LoVo (cell line): ENCODE measurements at places on chromosomes 16 and 17.

DNA sequence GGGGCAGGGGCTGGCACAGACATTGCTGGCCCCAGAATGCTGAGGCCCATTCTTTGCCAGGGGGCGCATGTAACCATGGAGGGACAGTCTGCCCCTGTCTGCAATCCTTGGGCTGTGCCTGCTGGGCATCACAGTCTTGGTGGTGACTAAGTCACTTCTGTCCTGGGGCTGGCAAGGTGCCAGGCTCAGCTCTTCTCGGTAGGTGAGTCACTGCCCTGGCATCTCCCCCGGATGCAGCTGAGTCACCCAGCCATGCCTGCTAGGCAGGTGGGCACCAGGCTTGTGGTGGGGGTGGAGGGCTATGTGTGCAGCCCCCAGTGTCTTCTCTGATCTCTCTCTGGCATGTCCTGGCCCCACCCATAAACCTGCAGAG is 5.6 kb downstream of the RARA start:
- DNase-seq = peak; percentile 98

GRCh38 chr16:48852951-48853350 is 243.0 kb upstream of the N4BP1 start:
- no peak for DNase-seq

GRCh38 chr16:55500530-55501011 is 8.3 kb upstream of the LPCAT2 start:
- DNase-seq = no peak

GRCh38 chr17:76171706-76172105 is 30.7 kb upstream of the FOXJ1 start:
- DNase-seq = no peak

GRCh38 chr17:72433797-72434196 is 313.0 kb downstream of the SOX9 start:
- no peak for DNase-seq

DNA sequence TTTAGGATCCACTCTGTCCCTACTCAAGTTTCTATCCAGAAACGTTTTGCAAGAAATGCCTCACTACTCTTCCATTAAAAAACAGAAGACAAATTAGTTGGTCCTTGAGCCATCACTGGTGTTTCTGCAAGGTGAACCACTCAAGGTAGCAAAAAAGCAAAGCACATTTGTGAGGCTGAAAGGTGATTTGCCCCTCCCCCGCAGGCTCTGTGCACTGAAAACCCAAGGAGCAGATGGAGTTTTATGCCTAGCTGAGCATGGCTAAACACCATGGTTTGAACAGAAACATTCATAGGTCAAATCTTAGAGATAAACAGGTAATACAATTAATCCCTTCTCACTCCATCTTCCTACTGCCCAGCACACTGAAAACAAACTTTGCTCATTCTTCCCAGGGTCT is 538.2 kb upstream of the CDH5 start:
- no peak for DNase-seq

DNA sequence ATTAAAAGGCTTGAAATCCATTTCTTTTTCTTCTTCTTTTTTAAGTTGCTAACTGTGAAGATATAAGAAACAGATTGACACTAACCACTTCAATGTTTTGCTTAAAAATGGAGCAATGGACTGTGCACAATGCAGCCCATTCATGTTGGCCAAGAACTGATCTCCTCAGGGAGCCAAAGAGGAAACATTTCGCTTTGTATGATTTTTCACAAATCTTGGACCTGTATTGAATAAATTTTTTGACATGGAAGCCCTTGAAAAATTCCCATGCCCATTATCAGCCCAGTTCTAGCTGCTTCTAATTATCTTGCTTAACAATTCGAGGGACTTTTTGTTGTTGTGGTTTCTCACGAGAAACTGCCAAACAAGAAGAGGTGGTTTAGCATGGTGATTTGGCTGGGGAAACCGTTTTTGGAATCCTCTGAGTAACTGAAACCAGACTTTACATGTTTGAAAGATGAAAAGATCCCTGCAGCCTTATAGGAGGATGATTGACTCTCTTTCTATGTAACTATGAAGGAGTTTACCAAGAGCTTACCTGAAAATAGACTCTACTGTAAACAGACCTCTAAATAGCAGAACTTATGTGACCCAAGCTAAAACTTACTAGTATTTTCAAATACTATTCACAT is 1389.4 kb upstream of the GOT2 start:
- DNase-seq = no peak

DNA sequence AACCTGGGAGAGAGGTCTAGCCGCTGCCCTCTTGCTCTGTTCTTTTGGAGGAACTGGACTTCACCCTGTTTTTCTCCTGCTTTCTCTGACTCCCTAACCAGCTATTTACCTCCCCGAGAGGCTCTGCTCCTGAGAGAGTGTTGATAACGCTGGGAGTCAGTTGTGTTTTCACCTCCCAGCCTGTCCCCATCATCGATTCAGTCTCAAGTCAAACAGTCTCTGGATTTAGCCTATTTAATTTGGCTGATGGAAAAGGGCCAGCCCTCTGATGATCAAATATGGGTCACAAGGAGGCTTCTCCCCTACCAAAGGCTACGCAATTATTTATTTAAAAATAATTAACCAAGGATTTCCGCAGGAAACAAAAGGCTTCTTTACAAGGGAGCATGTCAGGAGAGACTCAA is 31.8 kb downstream of the HNF1B start:
- DNase-seq = no peak
